Fibroblast of gingiva (primary cell): ENCODE measurements at places on chromosomes 16 and 17.

- DNase-seq, result no peak
These were observed 20.2 kb upstream of the CPSF4L start for GRCh38 chr17:73281928-73282327.

DNA sequence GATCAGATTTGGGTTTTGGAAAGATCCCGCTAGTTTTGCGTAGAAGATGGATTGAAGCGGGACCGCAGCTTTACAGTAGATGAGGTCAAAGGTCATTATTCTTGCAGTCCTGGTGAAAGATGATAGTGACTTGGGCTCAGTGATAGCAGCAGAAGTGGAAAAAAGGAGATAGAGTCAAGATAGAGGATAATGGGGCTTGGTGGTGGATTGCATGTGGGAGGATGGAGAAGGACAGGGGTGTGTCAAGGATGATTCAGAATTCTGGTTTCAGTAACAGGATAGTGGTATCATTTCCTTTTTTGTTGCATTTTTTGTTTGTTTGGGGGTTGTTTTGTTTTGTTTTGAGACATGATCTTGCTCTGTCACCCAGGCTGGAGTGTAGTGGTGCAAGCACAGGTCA is 28.7 kb downstream of the CHD9NB start:
- DNase-seq, result no peak

DNA sequence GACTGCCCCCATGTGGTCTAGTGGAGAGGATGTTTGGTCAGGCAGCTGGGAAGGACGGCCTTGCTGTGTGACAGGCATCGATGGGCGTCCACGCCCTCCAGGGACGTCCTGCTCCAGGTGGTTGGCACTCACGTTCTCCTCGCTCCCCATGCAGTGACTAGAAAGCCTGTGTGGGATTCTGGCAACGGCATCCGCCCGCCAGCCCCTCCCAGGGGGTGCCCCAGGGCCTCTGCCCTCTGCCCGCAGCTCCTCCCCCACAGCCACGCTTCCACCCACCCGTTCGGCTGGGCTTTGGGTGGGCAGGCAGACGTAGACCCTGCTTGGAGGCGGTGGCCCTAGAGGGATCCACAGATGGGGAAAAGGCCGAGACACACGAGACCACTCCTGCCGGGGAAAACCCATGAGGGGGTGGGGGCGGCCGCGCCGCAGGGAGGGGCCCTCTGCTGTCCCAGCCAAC is 4.7 kb upstream of the IL17C start:
- no peak for DNase-seq

DNA sequence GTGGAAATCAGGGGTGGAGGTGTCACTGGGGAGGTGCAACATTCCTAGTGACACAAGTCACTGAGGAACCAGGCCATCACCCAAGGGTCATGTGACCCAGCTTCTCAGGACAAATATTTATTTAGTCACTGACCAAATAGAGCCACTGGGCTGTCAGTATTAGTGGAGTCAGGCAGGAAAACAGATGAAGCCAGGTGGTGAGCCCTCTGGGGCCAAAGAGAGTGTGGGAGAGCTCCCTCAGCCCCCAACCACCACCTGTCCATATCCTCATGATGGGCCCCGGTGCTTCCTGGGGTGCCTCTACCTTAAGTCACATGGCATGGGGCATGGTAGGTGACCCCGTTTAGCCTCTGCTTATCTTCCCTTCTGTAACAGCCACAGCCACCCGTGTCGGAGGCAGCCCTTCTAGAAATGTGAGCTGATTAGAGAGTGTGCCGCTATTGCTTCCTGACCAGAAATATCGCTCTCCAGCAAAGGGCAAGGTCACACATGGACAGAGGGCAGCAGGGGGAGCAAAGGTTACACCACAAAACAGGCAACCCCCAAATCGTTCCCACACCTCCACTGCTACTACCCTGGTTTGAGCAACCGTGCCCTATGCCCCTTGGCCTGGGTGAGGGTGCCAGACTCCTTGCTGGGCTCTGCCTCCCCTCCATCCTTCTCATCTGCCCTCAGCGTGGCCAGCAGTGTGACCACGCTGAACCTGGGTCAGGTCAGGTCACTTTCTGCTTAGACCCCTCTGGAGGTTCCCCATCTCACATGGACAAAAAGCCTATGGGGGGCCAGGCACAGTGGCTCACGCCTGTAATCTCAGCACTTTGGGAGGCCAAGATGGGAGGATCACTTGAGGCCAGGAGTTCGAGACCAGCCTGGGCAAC is 8.6 kb upstream of the AKTIP start:
- DNase-seq, result no peak

- no peak for DNase-seq
These were observed 526 bp downstream of the TSNAXIP1 start for GRCh38 chr16:67807148-67807682.

GRCh38 chr16:23149993-23150364 is 727 bp upstream of the USP31 start:
- DNase-seq, result no peak

GRCh38 chr16:29198731-29199521 is 207.6 kb downstream of the NPIPB11 start:
- no peak for DNase-seq

DNA sequence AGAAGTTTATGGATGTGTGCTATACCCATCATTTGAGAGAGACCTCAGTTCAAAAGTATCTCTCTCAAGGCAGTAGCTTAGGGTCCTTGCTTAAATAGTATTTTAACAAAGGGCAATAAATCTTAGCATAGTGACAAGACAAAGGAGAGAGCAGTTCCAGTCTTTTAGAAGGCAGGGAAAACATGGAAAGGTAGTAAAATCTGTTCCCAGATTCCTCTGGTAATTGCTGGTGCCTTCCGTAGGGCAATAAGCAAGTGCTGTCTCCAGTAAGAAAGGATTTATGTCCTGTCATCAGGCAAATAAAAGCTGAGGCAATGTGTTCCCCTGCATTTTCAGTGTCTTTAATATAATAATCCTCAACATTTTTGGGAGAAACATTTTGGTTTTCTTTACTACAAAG is 149.0 kb upstream of the MPHOSPH6 start:
- DNase-seq, result no peak

DNA sequence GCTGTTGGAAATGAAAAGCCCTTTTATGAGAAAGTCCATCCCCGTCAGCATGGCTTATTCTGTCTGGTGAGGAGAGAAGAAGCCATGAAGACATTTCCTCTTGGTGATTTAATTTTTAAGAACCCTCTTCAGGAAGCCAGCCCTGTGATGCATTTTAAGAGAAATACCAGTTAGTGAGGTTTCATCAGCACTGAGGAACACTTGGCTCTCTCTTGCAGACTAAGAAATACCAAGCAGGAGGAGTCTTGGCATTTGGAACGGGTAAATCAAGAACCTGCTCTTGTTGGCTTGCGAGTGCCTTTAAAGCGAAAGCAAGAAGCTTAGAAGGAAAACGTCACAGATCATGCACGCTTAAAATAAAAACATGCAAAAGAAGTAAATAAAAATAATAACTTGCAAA is 17.5 kb downstream of the RAB11FIP3 start:
- peak; percentile 78 for DNase-seq

GRCh38 chr17:43412166-43412565 is 13.4 kb downstream of the ARL4D start:
- no peak for DNase-seq

DNA sequence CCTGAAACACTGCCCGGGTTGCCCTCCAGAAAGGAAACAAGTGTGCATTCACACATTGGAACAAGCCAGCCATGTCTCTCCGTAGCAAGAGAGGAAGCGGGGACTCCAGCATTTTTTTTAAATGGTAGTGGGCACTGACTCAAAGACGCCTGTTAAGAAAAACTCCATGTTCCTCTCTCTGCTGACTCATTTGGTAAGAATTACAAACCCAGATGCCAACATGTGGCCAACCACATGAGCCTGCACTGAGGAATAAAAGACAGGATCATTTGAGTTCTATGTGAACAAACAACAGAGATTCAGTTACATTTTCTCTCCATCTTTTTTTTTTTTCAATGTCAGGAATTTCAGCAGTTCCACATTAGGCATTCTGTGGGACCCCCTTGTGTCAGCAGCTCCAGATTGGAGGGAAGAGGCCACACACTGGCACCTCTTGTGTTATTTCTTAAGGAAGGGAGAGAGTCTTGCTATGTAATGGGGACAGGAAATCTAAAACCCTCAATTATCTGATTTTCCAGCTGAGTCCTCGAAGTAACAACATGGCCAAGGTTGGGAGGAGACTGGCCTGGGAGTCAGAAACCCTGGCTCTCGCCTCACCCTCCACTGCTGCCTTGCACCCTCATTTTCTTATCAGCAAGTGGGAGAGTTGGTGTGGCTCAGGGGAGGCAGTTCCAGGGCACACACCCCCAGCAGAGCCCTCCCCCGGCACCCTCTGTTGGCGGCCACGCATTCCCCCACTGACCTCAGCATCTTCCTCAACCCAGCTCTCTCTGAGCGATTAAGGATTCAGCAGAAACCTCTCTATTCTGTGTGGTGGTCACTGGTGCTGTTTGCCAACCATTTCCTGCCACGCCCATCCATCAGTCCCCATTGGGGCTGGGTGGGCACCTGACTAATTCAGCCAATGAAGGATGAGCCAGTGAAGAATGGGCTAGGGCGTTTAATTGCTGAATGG is 173.0 kb downstream of the FOXL1 start:
- peak; percentile 95 for DNase-seq

GRCh38 chr16:75258807-75259141 is 7.3 kb upstream of the BCAR1 start:
- DNase-seq, result no peak

- no peak for DNase-seq
These were observed 50.8 kb downstream of the RPH3AL start for GRCh38 chr17:301681-302299.

DNA sequence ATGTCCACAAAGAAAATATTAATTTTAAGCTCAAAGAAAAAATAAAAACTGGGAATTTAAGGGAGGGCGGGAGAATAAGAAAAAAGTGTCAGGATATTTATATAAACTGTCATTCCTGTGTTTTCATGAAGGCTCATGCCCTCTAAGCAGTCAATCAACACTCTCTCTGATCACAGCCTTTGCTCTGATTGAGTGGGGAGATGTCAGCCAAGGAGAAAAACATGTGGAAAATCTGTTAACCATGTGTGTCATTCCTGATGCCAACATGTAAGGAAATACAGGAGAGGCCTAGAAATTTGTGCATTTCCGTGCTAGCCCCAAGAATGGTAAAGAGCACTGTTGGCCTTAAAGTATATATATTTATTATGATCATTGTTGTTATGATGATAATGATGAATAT is 137.9 kb upstream of the IRX5 start:
- no peak for DNase-seq

DNA sequence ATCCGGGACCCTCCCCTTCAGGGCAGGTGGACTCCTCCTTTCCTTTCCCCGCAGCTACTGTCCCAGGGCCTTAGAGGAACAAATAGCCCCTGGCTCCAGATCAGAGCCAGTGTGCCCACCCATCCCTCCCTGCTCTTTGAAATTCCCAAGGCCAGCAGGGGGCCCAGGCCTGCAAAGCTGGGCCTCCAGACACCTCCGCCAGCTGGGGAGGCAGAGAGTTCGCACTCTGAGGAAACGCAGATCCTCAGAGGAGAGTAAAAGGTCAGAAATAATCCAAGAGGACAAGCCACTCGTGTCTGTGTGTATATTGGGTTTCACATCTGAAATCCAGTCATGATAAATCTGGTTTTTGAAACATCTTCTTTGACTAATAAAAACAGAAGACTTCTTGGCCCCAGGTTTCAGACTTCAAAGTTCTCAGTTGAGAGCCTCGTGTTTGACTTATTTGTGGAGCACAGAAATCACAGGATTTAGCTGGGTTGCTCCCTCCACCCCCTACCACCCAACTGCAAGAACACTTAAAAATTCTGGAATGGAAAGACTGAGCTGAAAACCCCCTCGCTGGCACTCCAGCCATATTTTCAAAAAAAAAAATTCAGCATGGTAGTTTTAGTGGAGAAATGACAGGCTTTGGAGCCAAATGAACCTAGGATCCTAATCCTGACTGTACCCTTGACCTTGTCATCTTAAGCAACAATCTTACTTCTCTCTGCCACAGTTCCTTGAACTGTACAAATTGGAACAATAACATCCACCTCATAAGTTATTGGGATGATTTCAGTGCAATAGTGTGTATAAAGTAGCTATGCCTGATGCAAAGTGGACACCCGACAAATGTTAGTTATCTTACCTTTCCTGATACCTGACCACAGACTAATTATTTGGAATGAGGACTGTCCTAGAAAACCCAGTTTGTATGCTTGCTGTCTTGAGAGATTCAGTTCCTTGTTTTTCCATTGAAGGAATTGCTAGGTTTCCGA is 44.5 kb upstream of the TBX2 start:
- no peak for DNase-seq

- no peak for DNase-seq
These were observed 215.7 kb upstream of the CIBAR2 start for GRCh38 chr16:85327731-85328675.
